ENCODE measurements at places on chromosomes 2 and 18. TPM values are rescaled to one million over a fixed set of nuclear protein-coding genes. Genes with fewer than 3 reads are reported as not detected.
A peak's percentile ranks its signal among the peaks of the same experiment; 100 is the strongest.

Gene TMEM169
- 0.52 TPM for total RNA-seq

GRCh38 chr18:43830947-43831346 lies 553.7 kb upstream of the SYT4 start:
- H3K27me3 ChIP-seq: no peaks in the 10 kb centered on the region
- peaks cover 9% of the 10 kb centered on the region for H3K4me1 ChIP-seq
- no peak for DNase-seq
- no peaks in the 10 kb centered on the region for H3K36me3 ChIP-seq

Gene MBP
- total RNA-seq: 31.3 TPM

Gene DYNAP
- not detected for total RNA-seq

DNA sequence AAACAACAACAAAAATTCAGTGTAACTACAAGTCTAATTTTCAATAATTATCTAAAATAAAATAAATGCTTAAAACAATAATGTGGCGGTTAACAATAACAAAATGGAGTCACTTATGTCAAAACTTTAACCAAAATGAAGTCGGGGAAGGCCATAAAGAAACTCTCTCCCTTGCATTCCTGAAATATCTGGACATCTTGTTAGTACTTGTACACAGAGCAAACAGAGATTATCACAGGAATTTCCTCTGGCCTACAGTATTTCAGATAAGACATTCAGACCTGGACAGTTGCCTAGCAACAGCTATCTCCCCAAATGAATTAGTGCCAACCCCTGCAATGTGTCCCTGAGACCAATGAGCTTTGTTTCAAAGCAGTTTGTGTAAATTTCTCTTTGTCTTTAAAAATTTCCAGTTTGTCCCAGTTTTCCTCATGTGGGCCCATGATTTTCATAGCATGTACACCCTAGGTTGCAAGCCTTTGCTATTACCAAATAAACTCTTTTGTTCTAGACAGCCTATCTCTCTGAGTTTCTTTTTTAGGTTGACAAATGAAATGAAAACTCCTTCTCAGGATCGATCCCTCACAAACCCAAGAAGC lies 68.6 kb downstream of the EXOC6B start:
- no peak for DNase-seq
- no peaks in the 10 kb centered on the region for H3K27me3 ChIP-seq
- peaks cover 15% of the 10 kb centered on the region for H3K4me1 ChIP-seq
- no peaks in the 10 kb centered on the region for H3K36me3 ChIP-seq
- H3K4me3 ChIP-seq: no peak overlapping the region
- no peak overlapping the region for H3K27ac ChIP-seq

DNA sequence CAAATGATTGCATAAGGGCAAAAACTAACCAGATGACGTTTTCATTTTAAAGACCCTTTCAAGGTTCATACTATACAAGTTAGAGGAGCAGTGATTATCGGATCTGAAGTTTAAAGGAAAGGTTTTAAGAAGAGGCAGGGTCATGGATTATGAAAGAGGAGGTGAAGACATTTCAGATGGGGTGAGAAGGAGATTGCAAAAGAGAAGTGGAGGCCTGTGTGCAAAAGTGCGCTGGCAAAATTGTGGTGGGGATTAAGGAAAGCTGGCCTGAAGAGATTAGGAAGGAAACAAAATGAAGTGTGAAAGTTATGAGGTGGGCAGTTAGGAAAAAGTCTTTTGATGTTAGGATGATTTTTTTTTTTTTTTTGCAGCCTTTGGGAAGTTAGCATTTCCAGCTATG lies 935.7 kb upstream of the FAM98A start:
- no peaks in the 10 kb centered on the region for H3K27me3 ChIP-seq
- no peak overlapping the region for H3K4me3 ChIP-seq
- no peak overlapping the region for H3K27ac ChIP-seq
- no peak for DNase-seq

DNA sequence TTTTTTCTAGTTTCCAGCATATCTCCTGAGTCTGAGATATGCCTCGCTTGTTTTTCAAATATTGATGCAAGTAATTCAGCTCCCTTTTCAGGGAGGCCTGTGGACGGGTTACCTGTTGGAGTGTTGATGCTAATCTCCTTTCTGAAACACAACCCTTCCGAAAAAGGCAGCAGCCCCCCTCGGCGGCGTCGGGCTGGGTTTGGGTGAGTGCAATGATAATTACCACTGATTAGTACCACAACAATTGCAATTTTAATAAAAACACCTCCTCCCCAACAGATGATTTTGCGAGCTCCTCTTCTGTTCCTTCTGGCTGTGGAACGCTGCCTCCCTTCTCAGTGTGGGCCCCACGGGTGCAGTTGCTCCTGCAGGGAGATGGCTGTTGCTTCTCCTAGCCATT lies 66.3 kb downstream of the PTGR3 start:
- no peaks in the 10 kb centered on the region for H3K4me1 ChIP-seq
- no peaks in the 10 kb centered on the region for H3K36me3 ChIP-seq
- peak; percentile 82 for DNase-seq
- H3K4me3 ChIP-seq: no peak overlapping the region

- H3K4me1 ChIP-seq: no peaks in the 10 kb centered on the region
- H3K27me3 ChIP-seq: no peaks in the 10 kb centered on the region
- H3K27ac ChIP-seq: no peak overlapping the region
- no peaks in the 10 kb centered on the region for H3K36me3 ChIP-seq
- no peak overlapping the region for H3K4me3 ChIP-seq
- DNase-seq: no peak
Measured at GRCh38 chr2:190023860-190024259, 38.7 kb downstream of the MSTN start.

- H3K4me3 ChIP-seq: no peak overlapping the region
- H3K27ac ChIP-seq: no peak overlapping the region
- no peaks in the 10 kb centered on the region for H3K36me3 ChIP-seq
- H3K4me1 ChIP-seq: no peaks in the 10 kb centered on the region
- H3K27me3 ChIP-seq: no peaks in the 10 kb centered on the region
- DNase-seq: no peak
Measured at GRCh38 chr2:61554604-61555003, 16.4 kb upstream of the XPO1 start.

DNA sequence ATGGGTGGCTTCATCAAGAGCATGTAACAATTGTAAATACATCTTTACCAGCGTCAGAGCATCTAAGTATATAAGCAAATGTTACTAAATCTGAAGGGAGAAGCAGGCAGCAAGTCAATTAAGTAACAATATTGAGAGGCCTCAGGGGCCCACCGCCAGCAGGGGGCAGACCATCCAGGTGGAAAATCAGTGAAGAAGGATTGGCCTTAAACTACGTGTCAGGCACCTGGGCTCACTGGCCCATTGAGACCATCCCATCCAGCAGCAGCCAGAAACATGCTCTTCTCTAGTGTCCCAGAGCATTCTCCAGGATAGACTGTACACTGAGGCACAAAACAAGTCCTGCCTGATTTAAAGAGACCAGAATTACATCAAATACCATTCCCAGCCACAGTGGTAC lies 96.2 kb upstream of the SNTG2 start:
- no peaks in the 10 kb centered on the region for H3K27me3 ChIP-seq
- H3K4me3 ChIP-seq: no peak overlapping the region
- no peak for DNase-seq
- H3K27ac ChIP-seq: no peak overlapping the region

DNA sequence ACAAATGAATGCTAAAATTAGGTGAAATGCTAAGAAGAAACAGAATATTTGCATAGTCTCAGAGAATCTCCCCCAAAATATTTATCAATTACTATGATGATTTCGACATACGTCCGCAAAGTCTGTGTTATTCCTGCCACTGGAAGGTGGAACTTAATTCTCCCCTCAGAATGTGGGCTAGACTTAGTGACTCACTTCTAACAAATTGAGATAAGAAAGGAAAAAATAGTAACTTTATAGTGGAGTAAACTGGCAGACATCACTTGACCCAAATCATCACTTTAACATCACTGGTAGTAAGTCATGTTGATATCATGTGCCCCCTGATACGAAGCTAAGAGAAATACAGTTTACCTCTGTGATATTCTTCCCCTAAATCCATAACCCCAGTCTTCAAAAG lies 23.5 kb downstream of the HADHB start:
- no peak overlapping the region for H3K4me3 ChIP-seq
- H3K36me3 ChIP-seq: peaks cover 43% of the 10 kb centered on the region
- no peak for DNase-seq
- H3K27ac ChIP-seq: no peak overlapping the region

- DNase-seq: no peak
- H3K27ac ChIP-seq: no peak overlapping the region
- no peaks in the 10 kb centered on the region for H3K4me1 ChIP-seq
- H3K36me3 ChIP-seq: no peaks in the 10 kb centered on the region
Measured at GRCh38 chr2:114880046-114880445, 437.6 kb downstream of the DPP10 start.

Gene MBOAT2
- 19.4 TPM for total RNA-seq

DNA sequence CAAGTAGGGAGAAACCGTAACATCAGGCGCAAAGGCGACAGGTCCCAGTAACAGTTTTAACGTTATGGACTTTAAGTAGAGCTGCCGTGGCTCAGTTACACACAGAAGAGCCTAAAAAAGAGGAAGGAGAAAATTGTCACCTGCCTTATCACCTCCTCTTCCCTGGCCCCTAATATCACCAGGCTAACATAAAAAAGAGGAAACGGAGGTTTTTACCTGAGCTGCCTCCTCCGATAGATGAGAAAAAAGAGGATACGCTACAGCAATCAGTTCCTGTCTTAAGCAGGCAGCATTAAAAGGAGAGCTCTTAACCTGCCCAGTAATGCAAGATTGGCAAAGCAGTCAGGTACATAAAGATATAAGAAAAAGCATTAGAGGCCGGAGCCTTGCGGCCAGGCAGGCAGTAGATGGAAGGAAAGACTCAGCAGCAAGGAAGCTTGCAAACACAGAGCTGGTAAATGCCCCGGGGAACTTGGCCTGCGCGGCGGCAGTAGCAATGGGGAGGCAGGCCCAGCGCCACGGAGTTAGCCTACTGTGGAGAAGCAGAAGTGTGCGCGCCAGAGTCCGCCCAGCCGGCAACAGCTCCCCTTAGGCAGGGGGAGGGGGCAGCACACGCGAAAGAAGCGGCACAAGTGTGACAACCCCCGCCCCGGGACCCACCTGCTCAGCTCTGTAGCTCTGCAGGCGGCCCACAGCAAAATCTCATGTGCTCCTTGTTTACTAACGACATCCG lies 116.3 kb upstream of the SCN7A start:
- no peak for DNase-seq
- no peaks in the 10 kb centered on the region for H3K4me1 ChIP-seq
- peaks cover 3% of the 10 kb centered on the region for H3K27me3 ChIP-seq
- H3K36me3 ChIP-seq: no peaks in the 10 kb centered on the region
- no peak overlapping the region for H3K4me3 ChIP-seq

- no peaks in the 10 kb centered on the region for H3K27me3 ChIP-seq
- peaks cover 10% of the 10 kb centered on the region for H3K36me3 ChIP-seq
- H3K4me1 ChIP-seq: no peaks in the 10 kb centered on the region
- H3K4me3 ChIP-seq: no peak overlapping the region
Measured at GRCh38 chr18:79366177-79367094, 29.3 kb upstream of the NFATC1 start.

DNA sequence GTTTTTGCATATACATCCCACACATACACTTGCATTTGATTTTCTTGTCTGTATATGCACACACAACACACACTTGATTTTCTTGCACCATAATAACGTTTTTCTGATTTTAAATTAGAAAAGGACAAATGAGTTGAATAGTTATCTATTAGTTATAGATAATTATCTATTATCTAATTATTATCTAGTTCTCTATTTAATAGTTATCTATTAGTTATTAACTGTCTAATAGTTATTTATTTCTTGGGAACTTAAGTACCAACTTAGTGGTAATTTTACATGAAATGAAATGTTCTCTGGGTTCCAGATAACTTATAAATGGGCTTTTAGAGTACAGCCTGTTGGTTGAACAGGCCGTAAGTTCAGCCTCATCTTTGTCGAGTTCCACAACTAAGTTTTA lies 23.0 kb downstream of the INPP4A start:
- no peaks in the 10 kb centered on the region for H3K27me3 ChIP-seq
- H3K4me3 ChIP-seq: no peak overlapping the region
- no peak overlapping the region for H3K27ac ChIP-seq
- no peak for DNase-seq
- no peaks in the 10 kb centered on the region for H3K36me3 ChIP-seq

DNA sequence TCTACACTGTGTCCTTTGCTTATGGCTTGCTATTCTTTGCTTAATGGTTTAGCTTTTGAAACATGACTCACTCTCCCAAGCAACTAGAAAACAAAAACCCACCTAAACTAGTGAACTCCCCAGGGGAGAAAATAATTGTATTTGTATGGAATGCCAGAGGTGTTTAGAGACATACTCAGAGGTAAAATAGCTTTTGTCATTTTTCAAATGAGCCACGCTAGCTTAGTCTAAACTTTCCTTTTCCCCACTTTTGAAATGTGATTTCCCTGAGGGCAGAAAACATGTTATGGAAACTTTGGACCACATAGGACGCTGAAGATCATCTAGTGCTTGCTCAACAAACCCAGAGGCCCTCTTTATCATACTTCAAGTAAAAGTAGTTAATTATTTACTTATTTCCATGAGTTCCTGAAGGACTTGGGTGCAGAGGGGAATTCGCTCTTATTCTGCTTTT lies 16.5 kb upstream of the CYTIP start:
- H3K27me3 ChIP-seq: no peaks in the 10 kb centered on the region
- H3K27ac ChIP-seq: no peak overlapping the region
- no peaks in the 10 kb centered on the region for H3K4me1 ChIP-seq
- no peaks in the 10 kb centered on the region for H3K36me3 ChIP-seq
- no peak overlapping the region for H3K4me3 ChIP-seq
- DNase-seq: no peak

GRCh38 chr2:184078496-184078895 lies 519.8 kb upstream of the ZNF804A start:
- no peaks in the 10 kb centered on the region for H3K4me1 ChIP-seq
- DNase-seq: no peak
- no peaks in the 10 kb centered on the region for H3K27me3 ChIP-seq
- no peak overlapping the region for H3K27ac ChIP-seq

Gene GREB1L
- 13.2 TPM for total RNA-seq

Gene FLACC1
- total RNA-seq: 4.5 TPM
